ENCODE measurements at places on chromosomes 11 and 22.

GRCh38 chr11:11072067-11072466 is 214.2 kb upstream of the ZBED5 start:
- DNase-seq = no peak

GRCh38 chr11:61080986-61081590 is 21.2 kb upstream of the CD5 start:
- no peak for DNase-seq

DNA sequence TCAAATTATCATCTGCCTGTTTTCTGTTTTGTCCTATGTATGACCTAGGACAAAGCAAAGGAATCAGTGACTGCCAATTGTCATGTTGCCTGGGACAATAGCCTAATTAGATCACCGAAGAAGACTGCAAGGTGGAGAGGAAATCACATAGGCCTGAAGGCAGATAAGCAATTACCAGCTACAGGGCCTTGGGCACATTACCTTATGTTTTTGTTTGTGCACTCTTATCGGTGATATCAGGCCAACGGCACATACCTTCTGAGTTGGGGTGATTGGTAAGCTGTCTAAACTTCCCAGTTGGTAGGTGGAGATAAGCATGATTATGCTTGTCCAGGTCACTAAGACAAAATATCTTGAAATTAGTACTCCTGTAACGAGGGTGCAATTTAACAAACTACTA is 58.1 kb upstream of the FAM181B start:
- DNase-seq = no peak

- no peak for DNase-seq
Observed at GRCh38 chr11:36361901-36362391, 65.9 kb downstream of the PRR5L start.

DNA sequence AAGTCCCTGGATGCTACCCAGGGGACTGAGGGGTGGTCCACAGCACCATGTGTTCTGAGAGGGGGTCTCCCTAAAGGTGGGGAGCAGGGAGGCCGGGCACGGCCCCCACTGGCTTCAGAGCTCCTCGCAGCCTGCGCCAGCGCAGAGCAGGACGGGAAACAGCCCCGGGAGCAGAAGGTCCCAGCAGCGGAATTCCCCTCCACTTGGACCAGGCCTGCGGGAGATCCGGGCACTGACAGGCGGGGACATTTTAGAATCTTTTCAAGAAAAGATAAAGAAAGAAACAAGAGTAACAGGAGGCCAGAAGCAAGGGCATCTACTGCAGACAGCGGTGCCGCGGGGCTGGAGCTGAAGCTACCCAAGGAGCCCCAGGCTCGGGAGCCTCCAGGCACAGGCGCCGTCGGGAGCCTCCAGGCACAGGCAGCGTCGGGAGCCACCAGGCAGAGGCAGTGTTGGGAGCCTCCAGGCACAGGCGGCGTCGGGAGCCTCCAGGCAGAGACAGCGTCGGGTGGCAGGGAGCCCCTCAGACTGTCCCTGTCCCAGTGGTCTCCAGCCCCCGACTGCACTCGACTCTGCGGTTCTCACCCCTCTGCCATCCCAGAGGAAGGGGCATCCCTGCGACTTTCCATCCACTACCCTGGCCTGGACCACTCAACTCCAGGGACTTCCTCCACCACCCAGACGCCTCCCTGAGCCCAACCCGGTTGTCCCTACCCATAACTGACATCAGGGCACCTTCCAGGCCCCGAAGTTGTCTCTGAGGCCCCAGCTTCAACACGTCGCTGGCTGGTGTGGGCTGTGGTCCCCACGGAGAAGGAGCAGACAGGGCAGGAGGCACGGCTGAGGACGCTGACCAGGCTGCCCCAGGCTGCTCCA is 211.1 kb downstream of the BRD1 start:
- DNase-seq = no peak

DNA sequence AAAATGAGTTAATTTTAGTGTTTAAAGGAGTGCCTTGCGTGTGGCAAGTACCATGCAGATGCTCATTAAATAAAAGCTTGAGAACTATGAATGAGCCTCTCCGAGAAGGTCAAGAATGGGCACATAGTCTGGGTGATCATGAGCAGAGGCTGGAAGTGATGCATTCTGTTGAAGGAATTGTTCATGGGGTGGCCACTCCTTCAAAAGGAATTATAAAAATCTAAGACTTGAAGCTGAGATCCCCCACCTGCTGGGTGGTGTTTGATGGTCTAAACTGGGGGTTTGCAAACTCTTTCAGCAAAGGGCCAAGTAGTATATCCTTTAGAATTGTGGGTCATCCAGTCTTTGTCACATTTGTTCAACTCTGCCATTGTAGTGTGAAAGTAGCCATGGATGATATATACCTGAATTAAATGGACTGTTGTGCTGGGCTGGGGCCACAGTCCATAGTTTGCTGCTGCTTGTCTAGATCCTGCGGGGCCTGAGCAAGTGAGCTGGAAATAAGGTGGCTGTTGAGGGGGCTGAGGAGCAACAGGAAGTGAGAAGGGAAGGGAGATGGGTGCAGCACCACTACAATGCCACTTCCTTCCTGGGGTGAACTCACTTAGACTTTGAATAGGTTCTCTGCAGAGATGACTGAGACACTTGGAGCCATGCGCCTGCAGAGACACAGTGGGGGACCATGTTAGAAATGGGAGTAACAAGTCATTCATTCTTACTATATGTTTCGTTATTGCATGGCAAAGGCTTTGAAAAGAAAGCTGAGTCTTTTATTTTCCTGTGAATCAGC is 179.0 kb downstream of the SNX19 start:
- DNase-seq = no peak

DNA sequence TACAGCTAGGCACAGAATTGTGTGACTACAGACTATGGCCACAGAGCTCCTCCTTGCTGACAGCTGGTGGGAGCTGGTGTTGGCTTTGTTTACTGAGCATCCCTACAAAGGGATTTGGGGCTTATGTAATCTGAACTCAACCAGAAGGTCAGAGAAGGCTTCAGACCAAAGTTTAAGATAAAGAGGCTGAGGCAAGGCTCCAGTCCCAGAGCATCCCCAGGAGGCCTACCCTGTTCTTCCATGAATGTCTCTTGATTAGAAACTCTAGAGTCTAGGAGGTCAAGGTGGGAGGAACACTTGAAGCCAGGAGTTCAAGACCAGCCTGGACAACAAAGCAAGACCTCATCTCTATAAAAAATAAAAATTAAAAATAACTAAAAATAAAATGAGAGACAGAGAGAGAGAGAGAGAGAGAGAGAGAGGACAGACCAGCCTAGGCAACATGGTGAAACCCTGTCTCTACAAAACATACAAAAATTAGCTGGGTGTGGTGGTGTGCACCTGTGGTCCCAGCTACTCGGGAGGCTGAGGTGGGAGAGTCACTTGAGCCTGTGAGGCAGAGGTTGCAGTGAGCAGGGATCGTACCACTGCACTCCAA is 125.5 kb upstream of the SERPIND1 start:
- no peak for DNase-seq

DNA sequence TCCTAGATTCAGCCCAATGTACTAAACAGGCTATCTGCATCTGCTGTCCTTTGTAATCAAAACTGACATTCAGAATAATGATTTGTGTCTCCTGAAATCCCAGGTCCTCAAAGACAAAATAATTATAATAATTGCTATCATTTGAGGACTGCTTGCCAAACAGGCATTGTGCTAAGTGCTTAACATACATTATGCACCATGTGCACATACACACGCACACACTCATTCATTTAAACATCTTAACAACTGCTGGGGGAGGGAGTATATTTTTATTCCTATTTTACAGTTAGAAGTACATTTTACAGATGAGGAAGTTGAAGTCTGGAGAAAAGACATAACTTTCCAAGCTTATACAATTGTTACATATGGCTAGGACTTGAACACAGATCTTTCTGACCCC is 308.0 kb upstream of the ZC3H12C start:
- no peak for DNase-seq

DNA sequence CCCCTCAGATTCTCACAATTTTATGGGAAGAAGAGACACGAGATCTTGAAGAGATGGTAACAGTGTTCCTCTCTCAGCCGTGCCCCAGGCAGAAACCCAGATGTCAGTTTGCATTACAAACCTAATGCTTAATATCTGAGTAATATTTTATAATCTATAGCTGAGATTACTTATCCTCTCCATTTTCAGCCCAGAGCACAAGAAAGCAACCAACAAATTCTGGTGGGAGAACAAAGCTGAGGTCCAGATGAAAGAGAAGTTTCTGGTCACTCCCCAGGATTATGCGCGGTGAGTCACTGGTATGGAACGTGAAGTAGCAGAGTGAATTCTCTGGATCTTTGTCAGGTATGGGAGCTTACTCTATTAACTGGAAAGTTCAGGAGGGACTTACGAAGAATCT is 884 bp downstream of the CENATAC start:
- no peak for DNase-seq

DNA sequence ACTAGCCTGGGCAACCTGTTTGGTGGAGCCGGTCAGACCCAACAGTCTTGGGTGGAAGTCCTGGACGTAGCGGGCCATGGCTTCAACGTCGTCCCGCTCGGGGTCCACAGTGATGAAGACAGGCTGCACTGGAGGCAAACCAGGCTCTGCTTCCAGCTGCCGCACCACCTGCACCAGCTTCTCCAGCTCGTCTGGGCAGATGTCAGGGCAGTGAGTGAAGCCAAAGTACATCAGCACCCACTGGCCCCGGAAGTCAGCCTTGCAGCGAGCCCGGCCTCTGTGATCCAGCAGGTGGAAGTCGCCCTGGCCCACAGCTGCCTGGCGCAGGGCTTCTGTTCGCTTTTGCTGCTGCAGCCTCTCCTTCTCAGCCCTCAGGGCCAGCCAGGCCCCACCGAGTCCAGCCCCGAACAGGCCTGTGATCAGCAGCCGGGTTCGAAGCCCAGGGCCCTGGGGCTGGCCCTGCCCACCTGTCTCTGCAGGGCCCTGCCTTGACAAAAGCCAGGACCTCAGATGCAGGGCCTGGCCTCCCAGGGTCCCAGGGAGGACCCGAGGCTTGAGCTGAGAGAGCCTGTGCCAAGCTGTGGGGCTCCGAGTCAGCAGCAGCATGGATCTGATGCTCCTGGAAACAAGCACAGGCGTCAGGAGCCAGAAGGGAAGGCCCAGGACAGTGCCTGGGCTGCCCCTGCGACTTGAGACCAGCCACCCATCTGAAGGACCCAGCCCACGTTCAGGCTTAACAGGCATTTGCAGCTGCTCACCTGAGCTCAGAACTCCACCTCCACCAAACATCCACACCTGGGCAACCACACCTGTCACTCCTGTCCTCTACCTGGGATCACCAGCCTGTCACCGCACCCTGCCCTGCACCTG is 1.4 kb downstream of the SCO2 start:
- DNase-seq = no peak

- no peak for DNase-seq
Observed at GRCh38 chr11:126829716-126830115, 170.9 kb downstream of the KIRREL3 start.

GRCh38 chr22:25013607-25014006 is 61.1 kb downstream of the KIAA1671 start:
- DNase-seq = no peak

- no peak for DNase-seq
Observed at GRCh38 chr11:114296605-114297372, 590 bp downstream of the NNMT start.

DNA sequence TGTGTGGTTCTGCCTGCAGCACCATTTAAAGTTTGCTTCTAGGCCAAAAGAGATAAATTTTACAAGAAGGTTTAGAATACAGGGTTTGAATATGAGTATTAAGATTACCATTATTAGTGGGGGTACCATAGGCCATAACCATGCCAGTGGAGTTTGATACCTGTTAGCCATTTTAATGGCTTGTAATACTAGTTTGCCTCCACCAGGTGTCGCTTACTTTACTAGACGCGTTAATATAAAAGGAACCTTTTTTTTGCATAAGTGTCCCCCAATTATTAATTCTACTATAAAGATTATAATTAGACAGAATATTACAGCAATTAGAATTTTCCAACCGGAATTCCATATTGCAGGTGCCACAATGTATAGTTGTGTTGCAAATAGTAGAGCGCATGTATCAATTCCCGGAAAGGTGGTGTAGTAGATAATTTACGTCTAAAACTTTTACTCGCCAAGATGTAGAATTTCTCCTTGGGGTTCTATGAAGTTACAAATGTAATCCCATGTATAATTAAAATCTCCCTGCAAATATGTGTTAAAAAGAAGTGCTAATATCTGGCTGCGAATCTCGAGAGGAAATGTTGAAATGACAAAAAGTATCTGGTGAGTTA is 16.1 kb downstream of the MS4A6E start:
- DNase-seq = no peak

GRCh38 chr11:73386016-73386415 is 9.8 kb downstream of the RELT start:
- DNase-seq = peak; percentile 64

DNA sequence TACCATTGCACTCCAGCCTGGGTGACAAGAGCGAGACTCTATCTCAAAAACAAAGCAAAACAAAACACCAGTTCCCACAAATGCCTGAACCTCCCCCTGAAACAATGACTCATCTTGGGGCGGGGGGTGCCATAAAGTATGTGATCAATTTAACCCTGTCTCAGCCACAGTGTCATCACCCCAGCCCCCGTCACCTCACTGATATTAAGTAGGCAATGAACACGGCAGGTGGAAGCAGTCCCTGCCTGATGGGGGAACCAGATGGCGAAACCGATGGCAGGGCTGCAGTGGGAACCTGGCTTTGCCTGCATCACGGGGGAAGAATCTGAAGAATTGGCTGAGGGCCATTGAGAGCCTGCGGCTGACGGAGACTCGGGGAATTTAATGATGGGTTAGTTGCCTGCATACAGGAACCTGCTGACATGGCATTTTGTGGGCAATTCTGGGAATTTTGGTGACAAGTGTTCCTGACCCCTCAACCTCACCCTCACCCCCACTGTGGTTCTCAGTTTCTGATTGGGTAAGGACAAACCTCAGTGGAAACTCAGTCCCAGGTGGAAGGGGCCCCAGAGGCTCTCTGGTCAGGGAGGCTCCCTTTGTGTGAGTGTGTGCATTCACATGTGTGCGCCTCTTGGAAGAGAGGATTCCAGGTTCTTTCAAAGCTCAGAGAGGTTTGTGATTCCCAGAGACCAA is 39.1 kb upstream of the SHISAL1 start:
- no peak for DNase-seq

DNA sequence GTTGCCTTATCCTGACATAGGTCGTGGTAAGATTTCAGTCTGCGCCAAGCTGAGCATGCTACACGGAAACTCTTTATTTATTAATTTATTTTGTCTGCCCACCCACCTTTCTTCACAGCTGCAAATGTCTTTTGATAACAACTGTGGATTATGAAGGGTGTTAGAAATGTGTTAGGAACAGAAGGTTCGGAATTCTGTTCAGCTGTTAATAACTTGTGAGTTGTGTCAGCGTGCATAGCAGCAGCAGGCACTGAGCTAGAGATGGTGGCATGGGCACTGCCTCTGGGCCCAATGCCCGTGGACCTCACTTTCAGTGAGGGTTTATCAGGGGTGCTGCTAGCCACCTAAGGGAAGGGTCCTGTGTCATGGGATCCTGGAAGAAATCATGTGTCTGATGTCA is 162.5 kb upstream of the NTM start:
- no peak for DNase-seq

- DNase-seq = no peak
Observed at GRCh38 chr11:75812542-75813040, 2.4 kb upstream of the UVRAG start.

All from GM12891 (cell line).